ENCODE measurements at places on chromosomes 5 and 9.

- no peak for DNase-seq
These were observed 3.9 kb downstream of the SPARC start for GRCh38 chr5:151682751-151683331.

GRCh38 chr5:34535433-34535832 is 120.7 kb upstream of the RAI14 start:
- DNase-seq, result no peak

DNA sequence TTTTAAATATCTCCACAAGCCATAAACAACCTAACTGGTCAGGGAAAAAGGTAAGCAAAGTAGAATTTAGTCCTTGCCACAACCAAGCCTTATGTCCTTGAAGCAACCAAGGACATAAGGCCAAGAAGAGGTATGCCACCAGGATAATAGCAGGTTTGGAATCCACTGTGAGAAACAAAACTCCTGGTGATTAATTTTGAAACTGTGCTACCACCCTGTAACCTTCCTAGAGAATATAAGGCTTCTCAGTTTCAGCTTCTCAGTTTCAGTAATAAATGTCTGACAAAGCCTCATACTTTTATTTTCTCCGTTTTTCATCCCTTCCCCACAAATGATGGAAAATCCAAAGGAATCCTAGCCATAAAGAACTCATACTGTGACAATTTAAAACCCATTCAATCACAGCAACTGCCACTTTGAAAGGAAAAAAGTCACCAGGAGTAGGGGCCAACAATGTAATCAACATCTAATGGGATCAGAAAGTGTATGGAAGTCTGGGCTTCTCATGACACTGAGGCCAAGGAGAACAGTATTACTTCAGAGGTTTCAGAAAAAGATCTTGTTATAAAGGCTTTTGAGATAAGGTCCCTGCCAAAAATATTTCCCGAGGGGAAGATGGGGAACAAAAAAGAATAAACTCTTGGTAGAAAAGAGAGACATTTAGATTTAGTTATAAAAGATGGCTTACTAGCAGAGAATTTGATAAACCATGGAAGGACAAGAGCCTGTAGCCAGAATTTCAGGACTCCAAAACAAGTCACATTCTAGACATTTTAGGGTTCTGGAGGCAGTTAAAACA is 189.2 kb downstream of the TSSK1B start:
- no peak for DNase-seq

DNA sequence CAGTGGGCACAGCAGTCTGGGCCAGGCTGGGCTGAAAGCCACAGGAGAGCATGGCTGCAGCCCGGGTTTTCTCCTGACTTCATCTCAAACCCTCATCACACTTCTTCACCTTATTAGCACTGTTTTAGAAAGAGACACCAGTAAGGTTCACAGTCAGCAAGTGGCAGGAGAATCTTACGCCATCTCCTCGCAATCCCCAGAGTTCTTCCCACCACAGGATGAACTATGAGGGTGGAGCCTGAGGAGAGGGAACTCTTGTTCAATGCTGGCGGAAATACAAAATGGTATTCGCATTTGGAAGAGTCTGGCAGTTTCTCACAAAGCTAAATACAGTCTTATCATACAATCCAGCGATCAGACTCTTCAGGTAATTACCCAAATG is 14.7 kb downstream of the BICD2 start:
- no peak for DNase-seq

DNA sequence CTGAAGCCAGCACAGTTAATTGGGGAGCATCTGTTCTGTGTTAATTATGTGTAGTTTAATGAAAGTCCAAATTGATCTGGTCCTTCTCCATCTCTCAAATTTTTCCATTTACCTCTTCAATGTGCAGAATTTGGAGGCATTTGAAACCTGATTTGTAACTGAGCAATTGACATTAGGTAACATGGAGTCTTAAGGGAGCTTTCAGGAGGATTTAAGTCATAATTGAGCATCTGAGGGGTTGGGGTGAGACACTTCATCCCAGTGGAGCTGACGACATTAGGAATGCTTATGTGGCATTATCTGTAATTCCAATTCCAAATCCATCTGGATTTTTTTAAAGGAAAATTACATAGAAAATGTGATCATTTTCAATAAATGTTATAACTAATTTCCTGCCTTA is 1015.9 kb downstream of the TLE1 start:
- no peak for DNase-seq

DNA sequence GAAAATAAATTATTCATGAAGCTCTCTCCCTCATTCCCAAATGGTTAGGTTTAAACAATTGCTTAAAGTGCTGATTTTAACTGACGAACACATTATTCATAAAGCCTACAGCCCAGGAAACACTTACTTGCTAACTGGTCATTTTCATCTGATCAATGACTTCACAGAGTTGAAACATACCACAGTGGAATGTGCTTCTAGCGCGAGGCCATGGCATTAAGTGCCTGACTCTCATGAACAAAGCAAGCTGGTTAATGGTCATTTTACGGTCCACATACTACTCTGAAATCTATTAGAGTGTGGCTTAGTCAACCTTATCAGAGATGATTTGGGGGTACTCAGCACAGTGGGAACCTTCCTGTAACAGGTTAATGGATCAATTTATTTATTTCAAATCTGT is 114.6 kb downstream of the MED27 start:
- DNase-seq, result no peak

DNA sequence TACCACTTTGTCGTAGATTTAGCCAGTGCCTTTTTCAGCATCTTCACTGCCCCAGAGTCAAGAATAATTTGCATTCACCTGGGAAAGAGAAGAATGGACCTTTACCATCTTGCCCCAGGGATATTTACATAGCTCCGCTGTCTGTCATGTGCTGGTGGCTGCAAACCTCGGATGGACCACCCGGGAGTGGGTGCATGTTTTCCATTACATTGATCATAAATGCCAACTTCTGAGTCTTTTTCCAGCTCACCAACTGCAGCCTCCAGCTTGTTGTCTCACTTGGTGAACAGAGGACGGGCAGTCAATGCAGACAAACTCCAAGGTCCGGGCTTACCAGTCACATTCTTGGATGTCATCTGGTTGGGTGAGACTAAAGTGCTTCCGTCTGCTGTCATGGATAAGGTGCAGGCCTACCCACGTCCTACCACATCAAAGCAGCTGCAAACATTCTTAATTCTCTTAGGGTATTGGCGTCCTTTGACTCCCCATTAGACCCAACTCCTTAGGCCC is 155.8 kb upstream of the APC start:
- DNase-seq, result no peak

- no peak for DNase-seq
These were observed 236.2 kb downstream of the NNT start for GRCh38 chr5:43839218-43839617.

GRCh38 chr9:115134941-115135340 is 17.0 kb upstream of the TNC start:
- no peak for DNase-seq

DNA sequence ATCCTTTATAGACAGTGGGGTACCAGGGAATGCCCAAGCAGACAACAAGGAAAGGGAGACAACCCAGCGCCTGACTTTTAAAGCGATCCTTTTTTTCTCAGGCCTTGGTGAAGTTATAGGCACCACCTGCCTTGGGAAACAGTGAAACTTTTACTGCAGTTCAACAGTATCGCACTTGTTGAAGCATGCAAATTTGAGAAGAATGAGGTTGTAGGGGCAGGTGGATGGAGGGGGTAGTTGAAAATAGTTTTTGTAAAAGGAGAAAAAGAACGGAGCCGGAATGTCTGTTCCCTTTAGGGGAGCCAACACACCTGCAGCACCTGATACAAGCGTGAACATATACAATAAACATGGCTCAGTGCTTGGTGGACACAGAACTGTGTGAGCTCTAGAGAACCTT is 190.2 kb upstream of the NR3C1 start:
- DNase-seq, result no peak

Data from activated CD4-positive, alpha-beta T cell treated with anti-CD3 and anti-CD28 coated beads for 24 hours (primary cell).